ENCODE measurements at places on chromosomes 4 and X.

- no peak for DNase-seq
These were observed 55.4 kb upstream of the GRPR start for GRCh38 chrX:16067886-16068515.

DNA sequence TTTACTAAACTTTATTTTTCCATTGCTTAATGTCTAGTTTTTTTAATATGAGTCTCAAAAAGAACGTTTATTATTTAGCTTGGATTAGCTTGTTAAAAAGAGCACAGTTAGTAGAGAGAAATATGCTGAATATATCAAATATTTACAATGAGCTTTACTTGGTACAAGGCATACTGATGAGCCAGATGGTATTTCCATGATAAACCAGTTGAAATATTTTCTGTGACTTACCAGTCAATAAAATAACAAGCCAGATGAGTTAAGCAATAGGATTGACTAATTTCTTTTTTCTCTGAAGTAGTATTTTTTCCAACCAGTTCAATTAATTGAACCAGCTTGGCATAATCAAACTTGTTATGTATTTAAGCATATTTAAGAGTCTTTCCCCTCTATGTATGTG, 134.1 kb downstream of the KLHL34 start:
- DNase-seq = no peak

GRCh38 chr4:66640233-66640990, 904.9 kb downstream of the CENPC start:
- no peak for DNase-seq

DNA sequence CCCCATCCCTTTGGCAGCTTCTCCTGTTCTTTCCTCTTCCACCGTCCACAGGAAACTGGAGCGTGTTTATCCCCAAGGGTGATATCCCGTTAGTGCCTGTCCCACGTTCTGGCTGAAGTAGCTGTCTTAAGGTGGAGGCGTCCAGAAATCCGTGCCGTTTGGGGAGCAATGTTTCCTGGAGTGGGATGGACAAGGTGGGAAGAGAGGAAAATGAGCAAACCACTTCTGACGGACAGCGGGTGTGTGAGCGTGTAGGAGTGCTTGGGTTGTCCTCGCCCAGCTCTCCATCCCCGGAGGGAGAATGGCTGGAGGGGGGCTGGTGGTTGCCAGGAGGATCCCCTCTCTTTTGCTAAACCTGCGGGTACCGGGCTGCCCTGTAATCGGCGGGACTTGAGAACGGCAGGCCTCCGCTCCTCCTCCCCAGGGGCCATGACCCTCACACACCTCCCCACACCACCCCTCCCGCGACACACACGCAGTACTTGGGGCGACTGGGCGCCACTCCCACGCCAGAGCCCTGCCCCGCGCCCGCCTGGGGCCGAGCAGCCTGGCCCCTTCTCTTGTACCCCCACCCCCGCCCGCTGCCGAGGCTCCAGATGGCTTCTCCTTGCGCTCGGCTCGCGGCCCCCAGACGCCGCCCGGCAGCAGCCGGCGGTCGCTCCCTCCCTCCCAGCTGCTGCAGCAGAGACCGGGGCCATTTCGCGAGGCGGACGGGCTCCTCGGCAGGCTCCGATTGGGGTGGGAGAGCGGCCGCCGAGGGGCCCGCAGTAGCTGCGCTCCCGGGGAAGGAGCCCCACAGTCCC, 13.9 kb upstream of the PRDM8 start:
- DNase-seq = no peak

GRCh38 chr4:132642016-132642817, 506.9 kb upstream of the PCDH10 start:
- no peak for DNase-seq

- no peak for DNase-seq
These were observed 154.9 kb upstream of the NUDT6 start for GRCh38 chr4:123077330-123077729.

- DNase-seq = no peak
These were observed 451.0 kb upstream of the ZFP42 start for GRCh38 chr4:187544461-187545053.

All from stimulated activated CD4-positive, alpha-beta T cell treated with anti-CD3 and anti-CD28 coated beads, Interleukin-1b, Interleukin-23, amount 100 ng/mL, for 1 hour (primary cell).